Smooth muscle cell of bladder (primary cell): ENCODE measurements at places on chromosomes 6 and 20. TPM values are rescaled to one million over a fixed set of nuclear protein-coding genes. Genes with fewer than 3 reads are reported as not detected.

The LY6G6F gene
- not detected in 2 replicates for total RNA-seq

The TSHZ2 gene
- total RNA-seq: 0.43 and 1.8 TPM in 2 replicates

The LGSN gene
- total RNA-seq: under 0.01 TPM in 2 replicates

The PLA2G7 gene
- 0.09 TPM in 1 of 2 replicates, not detected in the other for total RNA-seq

The HEY2 gene
- not detected in 2 replicates for total RNA-seq

The CLPSL2 gene
- not detected in 2 replicates for total RNA-seq

The HLA-DRA gene
- total RNA-seq: 0.09 TPM in 1 of 2 replicates, not detected in the other

The PRL gene
- total RNA-seq: under 0.01 TPM in 1 of 2 replicates, not detected in the other

The PXDC1 gene
- total RNA-seq: 40.7 and 49.5 TPM in 2 replicates
